SK-N-SH (cell line): ENCODE measurements at places on chromosomes 2 and 18.

- no peak for DNase-seq
These were observed 221.8 kb downstream of the MREG start for GRCh38 chr2:215791481-215791937.

- DNase-seq, result no peak
These were observed 198.3 kb upstream of the SLC35G4 start for GRCh38 chr18:11411048-11411447.

DNA sequence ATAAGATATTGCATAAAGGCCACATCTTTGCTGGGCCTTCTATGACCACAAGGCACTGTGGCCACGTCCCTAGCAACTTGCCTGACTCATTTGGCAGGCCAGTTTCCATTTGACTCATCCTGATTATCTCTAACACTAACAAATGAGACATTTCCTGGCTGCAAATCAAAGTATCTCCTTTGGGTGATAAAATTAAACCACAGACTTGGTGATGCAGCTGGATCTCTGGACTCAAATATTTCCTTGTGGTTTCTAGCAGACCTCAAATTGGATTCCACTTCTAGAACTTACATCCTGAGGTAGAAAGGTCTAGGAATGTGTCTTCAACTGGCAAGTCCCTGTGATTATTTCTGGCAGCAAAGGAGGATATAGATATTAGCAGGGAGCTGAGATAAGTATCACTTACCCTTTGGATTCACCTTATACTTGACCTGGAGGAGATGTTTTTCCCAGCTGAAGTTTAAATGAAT is 167.9 kb upstream of the NXPH2 start:
- DNase-seq, result no peak

GRCh38 chr2:3613524-3613905 is 18.6 kb downstream of the COLEC11 start:
- no peak for DNase-seq

DNA sequence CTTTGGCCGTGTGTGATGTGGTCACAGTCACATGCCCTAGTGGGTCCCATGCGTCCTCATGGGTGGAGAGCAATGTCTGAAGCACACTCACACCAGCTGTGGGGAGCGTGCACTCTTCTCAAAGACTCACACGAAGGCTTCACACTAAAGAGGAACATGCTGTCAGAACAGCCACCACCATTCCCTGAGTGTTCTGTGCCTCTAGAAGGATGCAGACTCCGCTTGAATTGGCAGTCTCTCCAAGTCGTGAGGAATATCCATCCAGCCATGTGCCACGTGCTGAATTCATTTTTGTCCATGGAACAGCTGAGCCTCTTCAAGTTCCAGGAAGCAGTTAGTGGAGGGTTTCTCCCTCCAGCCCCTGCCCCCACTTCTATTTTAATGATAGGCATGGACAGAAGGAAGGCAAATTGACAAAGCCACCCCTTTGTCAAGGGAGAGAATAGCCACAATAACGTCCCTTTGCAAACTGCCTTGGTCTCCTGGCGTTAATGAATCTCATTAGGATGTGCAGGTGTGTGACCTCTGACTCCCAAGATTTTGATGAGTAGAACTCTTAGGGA is 464.3 kb upstream of the ID2 start:
- DNase-seq, result no peak

GRCh38 chr18:37335409-37335736 is 230.2 kb downstream of the CELF4 start:
- peak; percentile 87 for DNase-seq

- DNase-seq, result no peak
These were observed 125.2 kb downstream of the PTGR3 start for GRCh38 chr18:75083761-75084160.

GRCh38 chr18:3179430-3180089 is 40.2 kb downstream of the MYOM1 start:
- DNase-seq, result no peak

GRCh38 chr2:234823877-234824376 is 127.9 kb upstream of the SH3BP4 start:
- no peak for DNase-seq

- no peak for DNase-seq
These were observed 11.0 kb downstream of the SDC1 start for GRCh38 chr2:20213651-20214565.

DNA sequence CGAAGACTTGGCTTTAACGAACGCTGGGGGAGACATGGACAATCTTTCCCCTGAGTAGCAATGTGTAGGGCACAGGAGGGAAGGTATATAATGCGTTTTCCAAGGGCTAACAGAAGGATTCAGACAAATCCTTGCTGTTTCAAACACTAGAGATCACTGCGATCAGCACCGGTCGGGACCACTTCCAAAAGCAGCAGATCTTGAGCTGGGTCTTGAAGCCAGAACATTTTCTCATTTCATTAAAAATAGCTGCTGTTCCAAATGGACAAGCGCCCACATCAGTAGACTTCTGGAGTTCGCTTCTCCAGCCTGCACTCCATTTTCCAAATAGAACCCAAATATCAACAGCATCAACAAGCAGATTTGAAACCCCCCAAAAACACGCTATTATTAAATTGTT is 65.1 kb upstream of the MAPRE2 start:
- DNase-seq, result no peak

DNA sequence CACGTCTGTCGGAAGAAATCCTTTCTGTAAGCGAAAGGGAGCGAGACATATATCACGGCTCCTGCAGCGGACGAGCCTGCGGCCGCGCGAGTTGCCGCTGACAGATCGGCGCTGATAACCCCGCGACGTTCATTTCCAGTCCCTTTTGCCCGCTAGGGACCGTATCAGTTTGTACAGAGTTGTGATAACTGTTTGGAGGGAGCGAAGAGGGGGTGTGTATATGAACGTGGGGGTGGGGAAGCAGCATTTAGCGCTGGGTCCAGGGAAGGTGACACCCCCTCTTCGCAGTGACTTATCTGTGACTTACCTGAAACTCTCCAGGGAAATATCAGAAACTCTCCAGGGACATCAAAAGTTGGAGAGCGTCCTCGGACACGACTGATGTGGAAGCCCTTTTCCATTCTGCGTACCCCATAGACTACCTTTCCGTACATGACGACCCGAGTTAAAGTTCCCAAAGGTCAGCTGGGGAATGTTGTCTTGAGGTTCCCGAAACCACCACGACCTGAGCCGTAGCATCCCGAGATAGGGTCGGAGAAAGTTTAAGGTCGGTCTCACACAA is 948 bp upstream of the GATA6 start:
- peak; percentile 41 for DNase-seq

DNA sequence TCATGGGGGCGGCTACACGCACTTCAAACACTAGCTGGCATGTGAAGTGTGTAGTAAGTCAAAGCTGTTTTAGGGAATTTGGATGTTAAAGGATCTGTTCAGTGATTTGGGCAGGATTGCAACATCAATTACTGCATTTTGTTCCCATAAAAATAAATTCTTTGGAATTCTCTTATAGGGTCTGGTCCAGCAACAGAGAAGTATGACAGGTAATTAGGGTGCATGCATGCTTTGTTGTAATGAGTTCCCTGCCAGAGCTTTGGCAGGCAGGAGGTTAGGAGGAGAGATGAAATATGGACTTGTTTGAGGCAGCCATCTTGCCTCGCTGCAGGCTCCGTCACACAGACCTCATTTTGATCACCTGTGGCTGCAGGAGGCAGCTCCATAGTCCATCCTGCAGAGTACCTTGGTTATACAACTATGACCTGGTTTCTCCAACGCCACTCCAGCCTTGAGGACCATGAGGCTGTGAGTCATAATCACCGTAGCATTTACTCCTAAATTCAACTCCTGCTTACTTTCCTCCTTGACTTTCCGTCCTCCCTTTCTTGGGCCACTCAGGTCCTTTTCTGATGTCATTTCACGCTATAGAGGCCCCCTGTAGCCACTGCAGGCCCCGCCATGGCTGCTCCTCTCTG is 26.5 kb upstream of the EML4 start:
- no peak for DNase-seq

DNA sequence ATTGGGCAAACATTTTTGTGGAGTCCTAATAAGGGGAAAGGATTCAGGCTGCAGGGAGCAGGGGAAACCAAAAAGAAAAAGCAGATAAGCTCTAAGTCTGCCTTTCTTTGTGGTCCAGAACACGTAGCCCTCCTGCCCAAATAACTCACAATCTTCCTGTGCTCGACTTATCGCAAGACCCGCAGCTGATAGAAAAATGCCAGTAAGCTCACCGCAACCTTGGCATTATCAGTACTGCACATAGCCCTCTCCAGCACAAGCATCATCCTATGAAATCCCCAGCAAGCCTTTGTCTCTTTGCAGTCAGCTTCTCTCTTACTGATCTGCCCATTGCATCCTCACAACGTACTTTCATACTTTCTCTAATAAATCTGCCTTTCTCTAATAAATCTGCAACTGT is 202.4 kb upstream of the HNRNPA3 start:
- DNase-seq, result no peak

- DNase-seq, result no peak
These were observed 11.8 kb downstream of the CYRIA start for GRCh38 chr2:16653799-16654198.

GRCh38 chr18:53219853-53220252 is 879.9 kb downstream of the DCC start:
- no peak for DNase-seq

DNA sequence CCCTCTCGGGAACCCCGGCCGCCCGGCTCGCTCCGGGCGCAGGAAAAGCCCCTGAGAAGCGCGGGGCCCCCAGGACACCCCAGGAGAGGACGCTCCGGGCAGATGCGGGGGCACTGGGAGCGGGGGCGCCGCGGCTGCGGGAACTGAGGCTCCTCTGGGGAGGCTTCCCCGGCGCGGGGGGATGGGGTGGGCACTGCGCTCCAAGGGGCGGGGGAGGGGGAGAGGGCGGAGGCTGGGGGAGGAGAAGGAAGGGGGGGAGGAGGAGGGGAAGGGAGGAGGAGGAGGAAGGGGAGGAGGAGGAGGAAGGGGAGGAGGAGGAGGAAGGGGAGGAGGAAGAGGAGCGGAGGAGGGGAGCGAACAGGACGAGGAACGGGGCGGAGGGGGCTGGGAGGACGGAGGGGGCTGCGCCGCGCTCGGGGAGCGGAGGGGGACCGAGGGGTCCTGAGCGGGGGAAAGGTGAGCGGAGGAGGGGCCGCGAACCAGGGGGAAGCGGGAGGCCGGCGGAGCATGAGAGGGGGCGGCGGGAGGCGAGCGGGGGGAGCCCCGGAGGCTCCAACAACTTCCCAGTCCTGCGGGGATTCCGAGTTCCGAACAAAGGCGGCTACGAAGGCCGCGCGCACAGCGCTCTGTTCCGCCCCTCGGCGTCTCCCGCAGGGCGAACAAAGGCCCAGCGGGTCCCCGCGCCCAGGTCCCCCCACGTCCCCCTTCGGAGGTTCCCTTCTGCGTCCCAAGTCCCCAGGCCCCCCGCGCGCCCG is 742 bp downstream of the PXDN start:
- peak; percentile 89 for DNase-seq

GRCh38 chr2:85551698-85552678 is 9.3 kb downstream of the GGCX start:
- DNase-seq, result peak; percentile 73

GRCh38 chr18:25056429-25056828 is 295.5 kb downstream of the ZNF521 start:
- DNase-seq, result no peak

GRCh38 chr18:80178935-80179818 is 68.1 kb downstream of the PARD6G start:
- no peak for DNase-seq

DNA sequence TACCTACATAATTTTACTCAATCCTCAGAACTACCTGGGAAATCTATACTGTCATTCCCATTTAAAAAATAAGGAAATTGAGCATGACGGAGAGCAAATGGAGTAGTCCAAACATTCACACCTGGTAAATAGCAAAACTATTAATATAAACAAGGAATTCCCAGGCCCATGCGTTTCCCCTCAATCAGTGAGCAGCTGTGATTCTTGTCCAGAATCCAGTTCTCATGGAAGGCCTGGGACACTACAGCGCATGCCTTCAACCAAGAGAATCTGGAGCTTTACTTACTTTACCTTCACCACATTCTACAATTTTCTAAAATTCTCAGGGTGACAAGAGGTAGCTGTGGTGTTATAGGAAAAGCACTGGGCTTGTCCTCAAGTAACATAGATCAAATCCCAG is 259.0 kb downstream of the LRATD1 start:
- DNase-seq, result no peak

GRCh38 chr18:8874872-8875271 is 169.5 kb downstream of the MTCL1 start:
- no peak for DNase-seq

GRCh38 chr2:174587579-174587978 is 10.0 kb downstream of the WIPF1 start:
- DNase-seq, result peak; percentile 66

DNA sequence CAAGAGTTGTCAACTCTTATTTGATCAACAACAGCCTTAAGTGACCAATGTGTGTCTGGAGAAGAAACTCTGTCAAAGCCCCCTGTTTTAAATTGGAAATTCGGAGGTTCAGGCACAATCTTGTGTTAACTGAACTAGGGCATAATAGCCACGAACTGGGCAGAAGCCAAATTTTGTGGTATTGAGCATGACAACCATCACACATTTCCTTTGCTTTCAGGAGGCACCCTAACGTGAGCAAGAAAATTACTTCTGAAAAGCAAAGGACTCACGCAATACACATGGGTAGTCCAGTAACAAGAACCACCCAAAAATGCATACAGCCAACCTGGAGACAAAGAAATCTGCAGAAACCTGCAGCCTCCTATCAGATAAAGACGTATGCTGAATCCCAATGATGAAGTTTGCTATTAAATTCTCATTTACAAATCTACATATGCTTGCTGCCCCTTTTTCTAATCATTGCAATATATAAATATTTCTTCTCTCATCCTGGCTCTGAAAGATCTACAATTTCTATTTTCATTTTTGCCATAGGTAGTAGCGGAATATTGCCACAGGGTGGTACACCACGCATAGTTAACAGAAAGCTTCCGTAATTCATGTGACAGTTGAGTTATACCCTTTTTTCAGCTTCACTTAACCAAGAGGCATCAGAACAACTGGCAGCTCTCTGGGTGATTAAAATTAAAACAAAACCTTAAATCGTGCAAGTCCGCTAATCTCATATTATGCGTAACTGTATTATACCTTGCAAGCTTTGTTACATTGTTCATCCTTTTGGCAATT is 495.8 kb downstream of the NRXN1 start:
- peak; percentile 14 for DNase-seq

GRCh38 chr2:112273349-112273748 is 2.0 kb upstream of the ZC3H6 start:
- no peak for DNase-seq

GRCh38 chr2:10220045-10220901 is 82.4 kb upstream of the HPCAL1 start:
- DNase-seq, result peak; percentile 33

- DNase-seq, result no peak
These were observed 577.4 kb downstream of the ZEB2 start for GRCh38 chr2:143942486-143942885.

GRCh38 chr2:232789082-232789481 is 12.7 kb upstream of the KCNJ13 start:
- DNase-seq, result no peak
